KG1 (cell line): ENCODE measurements at places on chromosomes 11 and 22.

DNA sequence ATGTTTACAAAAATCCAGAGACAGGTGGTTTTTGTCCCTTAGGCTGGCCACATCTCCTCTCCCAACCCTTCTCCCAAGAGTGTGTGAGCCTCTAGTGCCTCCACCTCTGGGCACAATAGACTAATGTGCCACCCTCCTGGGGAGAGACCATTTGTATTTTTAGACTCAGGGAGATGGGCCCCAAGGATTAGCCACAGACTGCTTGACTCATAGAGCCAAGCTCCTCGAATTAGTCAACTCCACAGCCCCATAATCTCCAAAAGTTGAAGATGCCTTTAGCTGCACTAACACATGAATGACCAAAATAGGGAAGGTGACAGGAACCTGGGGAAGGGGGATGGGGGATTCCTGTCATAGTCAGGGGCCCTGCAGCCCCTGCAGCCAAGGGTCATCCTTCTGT is 53.0 kb upstream of the LRRC32 start:
- DNase-seq, result no peak

DNA sequence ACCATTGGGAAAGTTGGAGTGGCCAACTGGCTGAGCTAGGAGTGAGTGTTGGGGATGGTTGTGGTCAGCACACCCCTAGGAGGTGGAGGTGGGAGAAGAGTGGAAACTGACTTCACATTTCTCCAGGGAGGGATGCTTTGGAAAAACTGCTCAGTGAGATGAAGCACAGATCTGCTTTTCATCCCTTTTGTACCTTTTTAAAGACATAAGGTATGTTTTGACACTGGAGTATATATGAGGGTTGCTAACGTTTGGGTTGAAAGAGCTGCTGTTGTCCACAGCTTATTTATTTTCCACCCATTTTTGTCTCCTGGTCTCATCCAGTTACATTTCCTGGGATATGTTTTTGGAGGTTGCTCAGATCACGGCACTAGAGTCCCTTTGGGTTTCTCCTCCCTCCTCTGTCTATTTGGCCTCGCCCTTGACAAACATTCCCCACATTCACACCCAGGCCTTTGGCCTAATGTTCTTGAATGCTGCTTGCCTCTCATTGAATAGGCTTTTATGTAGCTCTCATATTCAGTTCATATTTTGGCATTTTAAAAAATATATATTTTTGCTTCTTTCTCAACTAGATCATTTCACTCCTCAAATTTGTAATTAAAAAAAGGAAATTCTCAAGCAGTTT is 8.3 kb downstream of the SREBF2 start:
- DNase-seq, result no peak

- DNase-seq, result no peak
These were observed 558.7 kb downstream of the BRD1 start for GRCh38 chr22:49268924-49269323.

DNA sequence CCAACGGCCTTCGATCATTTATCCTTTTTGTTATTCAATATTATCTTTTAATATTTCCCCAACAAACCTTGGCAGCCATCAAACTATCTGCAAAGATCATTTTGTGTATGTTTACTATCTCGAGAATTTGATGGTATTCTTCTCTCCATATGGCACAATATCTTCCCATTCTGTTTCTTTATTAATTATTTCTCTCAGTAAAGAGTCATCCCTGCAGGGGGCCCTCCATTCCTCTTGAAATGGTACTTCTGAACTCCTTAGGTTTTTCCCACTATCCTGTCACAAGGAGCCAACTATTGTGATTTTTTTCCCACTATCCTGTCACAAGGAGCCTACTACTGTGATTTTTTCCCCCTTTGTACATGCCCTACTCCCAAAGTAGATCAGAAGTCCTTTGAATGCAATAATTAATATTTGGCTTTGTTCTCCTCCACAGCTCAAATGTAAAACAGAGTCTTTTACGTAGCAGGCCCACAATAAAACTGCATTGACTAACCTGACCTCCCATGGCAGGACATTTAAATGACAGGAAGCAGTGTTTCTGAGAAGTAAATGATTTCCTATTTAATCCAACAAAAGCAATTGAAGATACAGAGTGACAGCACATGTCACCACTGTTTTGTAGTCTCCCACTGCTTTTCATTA is 43.3 kb downstream of the PDGFD start:
- no peak for DNase-seq

DNA sequence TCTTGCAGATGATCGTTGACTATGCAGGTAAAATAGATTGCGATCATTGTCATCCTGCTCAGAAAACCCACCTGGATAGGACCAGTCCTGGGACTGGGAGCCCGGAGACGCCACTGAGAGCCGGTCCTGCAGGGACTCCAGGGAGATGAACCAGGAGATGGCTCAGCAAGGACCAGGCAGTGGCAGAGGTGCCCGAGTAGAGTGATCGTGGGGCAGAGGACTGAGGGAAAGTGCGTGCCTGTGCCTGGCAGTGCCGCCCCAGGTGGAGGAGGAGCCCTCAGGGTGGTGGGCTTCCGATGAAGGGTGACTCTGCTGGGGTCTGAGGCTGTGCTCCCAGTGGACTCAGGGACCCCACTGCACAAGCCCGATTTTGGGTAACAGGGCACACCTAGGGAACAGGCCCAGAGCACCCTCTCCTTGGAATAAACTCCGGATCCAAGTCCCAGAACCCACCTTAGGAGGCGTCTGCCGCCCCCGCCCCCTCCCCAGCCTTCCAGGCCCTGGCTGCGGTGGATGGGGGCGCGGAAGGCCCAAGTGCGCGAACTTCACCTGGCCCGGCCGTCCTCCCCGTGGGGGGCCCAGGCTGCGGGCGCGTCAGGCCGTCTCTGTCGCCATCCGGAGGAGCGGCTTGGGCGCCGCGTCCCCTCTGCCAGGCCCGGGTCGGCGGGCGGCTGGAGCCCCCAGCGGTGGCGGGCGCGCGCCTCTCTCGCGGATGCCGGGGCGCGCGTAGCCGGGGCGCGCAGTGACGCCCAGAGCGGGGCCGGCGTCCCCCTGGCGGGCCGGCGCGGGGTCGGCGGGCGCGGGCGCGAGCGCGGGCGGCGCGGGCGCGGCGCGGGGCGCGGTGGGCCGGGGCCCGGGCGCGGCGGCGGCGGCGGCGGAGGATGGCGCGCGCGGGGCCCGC is 1338.8 kb downstream of the BRD1 start:
- no peak for DNase-seq

DNA sequence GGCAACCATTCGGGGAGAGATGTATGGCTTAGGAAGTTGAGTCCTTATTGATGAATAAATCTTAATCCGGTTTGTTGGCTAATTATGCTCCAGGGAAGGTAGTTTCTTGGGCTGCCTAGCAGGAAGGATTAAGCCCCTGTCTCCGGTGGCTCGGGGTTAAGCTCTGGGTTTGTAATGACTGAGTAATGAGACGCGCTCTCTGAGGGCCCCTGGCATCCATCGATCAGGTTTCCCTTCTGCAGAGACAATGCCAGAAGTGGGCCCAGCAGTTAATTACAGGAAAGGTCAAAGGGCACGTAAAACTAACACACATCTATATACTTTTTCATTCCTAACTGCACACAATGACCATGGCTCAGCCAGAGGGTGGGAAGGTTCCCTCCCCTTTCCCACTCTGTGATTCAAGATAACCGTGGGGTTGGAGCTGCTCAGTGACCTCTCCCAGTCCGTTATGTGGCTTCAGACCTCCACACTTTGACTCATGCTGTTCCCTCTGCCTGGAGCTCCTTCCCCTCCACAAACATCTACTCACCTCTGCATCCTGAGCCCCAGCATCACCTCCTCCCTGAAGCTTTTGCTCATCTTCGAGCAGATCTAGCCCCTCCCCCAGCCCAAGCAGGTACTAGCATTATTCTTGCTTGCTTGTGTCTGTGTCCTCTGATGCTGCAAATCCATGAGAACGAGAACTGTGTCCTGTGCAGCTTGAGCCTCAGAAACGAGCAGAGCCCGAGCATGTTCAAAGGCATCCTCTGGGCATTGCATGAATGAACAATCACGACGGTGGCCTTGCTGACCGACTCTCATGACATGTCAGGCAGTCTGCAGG is 16.6 kb downstream of the SCUBE1 start:
- no peak for DNase-seq

GRCh38 chr22:42292732-42293520 is 22.5 kb upstream of the TCF20 start:
- no peak for DNase-seq

DNA sequence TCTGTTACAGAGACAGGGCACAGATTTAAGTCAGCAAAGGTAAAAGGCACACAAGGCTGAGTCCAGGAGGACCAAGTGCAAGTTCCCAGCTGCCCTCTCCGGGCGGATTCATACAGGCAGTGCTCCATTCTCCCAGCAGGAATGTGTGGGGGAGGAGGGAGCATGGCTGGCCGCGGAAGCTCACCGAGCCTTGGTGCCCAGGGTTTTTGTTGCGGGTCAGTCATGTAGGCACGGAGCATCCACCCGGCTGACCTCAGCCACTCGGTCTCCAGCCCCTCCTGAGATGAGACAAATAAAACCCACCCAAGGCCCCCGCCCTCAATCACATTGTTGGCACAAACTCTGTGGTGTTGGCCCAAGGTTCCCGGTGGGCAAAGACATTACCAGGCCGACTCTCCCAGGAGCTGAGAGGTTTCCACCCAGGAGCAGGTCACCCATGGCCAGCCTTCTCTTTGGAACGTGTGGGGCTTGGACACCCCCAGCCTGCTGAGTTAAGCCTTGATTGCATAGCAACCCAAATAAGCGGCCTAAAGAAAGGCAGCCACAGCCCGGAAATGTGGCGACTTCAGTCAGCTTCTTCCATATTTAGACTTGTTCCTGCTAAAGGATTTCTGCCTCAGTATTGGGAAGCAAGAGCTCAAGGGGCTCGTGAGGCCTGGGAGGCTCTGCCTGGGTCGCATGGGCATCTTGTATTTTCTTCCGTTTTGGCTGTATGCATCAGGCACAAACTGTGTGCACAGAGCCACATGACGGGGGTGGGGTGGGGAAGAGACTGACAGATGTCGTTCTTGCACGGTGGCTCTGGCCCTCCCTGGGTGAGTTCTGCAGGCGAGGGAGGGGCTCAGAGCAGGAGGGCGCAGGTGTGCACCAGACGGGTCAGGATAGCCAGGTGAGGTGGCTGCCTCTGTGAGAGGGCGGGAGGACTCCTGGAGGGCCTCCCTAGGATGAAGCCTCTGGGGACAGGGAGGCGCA is 63.0 kb downstream of the ARHGAP8 start:
- no peak for DNase-seq

DNA sequence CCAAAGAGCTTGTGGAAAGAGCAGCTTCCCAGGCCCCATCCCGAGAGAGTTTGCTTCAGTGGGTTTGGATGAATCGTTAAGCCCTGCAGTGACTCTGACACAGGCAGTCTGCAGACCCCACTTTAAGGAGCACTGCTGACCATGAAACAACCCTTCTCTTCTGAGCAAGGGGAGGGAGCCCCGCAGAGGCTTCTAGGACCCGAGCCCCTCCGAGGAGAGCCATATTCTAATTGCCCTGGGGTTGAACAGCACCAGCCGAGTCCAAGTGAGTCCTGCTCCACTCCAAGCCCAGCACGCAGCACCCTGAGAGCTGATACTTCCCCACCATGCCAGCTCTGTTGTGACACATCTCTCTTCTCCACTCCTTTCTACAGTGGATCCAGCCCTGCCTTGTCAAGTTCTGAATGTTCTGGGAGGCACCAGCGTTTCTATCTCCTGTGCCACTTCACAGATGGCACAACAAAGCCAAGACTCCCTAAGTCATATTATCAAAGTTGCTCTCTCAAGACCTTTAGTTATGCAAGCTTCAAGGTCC is 10.4 kb downstream of the USP2 start:
- DNase-seq, result no peak

- DNase-seq, result no peak
These were observed 102.4 kb downstream of the ARHGAP42 start for GRCh38 chr11:100789500-100789899.

GRCh38 chr11:35944503-35945136 is 758 bp downstream of the LDLRAD3 start:
- no peak for DNase-seq

DNA sequence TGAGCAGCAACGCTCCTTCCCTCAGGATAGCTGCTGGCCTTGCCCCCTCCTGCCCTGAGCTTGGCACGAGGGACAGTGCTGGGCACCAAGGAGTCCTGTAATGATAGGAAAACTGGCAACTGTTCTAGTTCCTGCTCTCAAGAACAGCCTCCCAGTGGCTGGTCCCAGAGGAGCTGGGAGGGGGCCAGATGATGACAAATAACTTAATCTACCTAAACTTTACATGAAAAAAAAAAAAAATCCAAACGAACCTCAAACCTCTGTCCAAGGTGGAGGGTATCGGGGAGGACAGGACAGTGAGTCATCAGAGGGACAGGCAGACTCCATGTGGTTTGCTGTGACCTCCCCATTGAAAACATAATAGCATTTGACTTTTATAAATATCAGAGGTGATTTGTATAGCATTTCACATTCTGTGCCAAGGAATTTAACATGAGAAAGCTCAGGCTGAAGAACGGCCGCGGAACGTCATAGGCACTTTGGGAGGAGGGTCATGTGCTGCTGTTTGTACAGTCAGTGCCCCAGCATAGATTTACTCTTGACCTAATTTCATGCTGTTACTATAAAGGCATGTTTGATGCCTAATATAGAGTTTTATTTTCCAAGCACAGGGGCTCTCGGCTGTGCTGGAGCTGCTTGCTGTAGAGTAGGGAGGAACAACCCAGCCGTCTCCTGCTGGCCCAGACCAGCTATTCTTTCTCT is 98.2 kb upstream of the NNMT start:
- no peak for DNase-seq

GRCh38 chr22:46750863-46751443 is 11.5 kb upstream of the TBC1D22A start:
- no peak for DNase-seq

DNA sequence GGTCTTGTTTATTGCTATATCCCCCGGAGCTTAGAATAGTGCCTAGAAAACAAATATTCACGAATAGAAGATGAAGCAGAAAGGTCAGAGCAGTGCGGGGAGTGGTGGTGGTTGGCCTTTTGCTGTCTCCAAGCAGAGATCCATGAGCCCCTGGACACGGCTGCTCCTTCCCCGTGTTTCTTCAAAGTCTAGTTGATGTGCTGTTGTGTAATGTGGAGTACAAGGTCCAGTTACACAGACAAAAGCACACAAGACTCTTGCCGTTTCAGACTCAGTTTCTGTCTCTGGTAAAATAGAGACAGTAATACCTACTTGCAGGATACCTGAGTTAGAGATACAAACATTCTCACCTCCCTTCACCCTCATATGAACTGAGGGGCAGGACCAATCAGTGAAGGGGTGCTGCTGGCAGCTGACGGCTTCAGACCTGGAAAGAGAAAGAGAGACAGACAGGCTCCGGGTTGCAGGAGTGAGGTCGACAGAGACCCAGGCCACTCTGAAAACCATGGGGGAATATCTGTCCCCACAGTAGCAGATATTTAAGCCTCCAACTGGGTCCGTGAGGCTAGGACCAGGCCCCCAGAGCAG is 56.2 kb downstream of the RASSF10 start:
- DNase-seq, result no peak

GRCh38 chr22:26342745-26343410 is 86.2 kb upstream of the ASPHD2 start:
- DNase-seq, result no peak

DNA sequence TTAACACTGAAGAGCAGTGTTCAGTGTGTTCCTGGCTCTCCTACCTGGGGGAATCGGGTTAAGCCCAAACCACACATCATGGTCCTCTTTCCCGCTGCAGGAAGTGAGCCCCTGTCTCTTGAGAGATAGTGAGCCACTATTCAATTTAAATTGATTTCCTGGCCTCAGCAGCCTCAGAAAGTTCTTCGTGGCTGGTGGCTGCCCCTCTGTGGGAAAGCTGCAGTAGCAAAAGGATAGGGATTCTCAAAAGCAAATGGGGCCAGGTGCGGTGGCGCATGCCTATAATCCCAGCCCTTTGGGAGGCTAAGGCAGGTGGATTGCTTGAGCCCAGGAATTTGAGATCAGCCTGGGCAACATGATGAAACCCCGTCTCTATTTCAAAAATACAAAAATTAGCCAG is 49.1 kb upstream of the CD5 start:
- DNase-seq, result no peak

GRCh38 chr11:121482231-121483129 is 29.7 kb upstream of the SORL1-AS1 start:
- DNase-seq, result peak; percentile 62
